Esophagus mucosa (tissue), 1 donor: ENCODE measurements at places on chromosomes 3 and 15.

GRCh38 chr3:110272525-110272924 is 799.1 kb upstream of the NECTIN3 start:
- no peak for ATAC-seq

DNA sequence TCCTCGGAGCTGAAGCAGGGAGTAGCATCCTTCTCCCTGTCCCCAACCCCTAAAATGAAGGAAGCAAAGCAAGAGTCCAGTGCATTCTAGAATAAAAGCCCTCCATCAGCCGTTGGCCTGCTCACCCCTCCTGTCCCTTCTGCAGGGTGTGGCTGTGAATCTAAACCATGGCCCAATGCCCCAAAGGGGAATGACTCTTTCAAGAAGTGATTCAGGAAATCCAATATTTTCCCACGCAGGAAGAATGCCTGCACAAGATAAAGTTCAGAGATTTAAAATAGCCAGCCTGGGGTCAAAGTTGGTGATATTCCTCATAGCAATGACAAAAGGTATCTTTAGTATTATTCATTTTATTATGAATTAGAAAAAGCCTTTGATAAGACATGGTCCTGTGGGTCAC is 38.5 kb downstream of the SLCO2A1 start:
- no peak for ATAC-seq

GRCh38 chr3:38317192-38317759 is 29.3 kb upstream of the XYLB start:
- no peak for ATAC-seq

- no peak for ATAC-seq
Observed at GRCh38 chr3:32583708-32584107, 13.1 kb upstream of the DYNC1LI1 start.

DNA sequence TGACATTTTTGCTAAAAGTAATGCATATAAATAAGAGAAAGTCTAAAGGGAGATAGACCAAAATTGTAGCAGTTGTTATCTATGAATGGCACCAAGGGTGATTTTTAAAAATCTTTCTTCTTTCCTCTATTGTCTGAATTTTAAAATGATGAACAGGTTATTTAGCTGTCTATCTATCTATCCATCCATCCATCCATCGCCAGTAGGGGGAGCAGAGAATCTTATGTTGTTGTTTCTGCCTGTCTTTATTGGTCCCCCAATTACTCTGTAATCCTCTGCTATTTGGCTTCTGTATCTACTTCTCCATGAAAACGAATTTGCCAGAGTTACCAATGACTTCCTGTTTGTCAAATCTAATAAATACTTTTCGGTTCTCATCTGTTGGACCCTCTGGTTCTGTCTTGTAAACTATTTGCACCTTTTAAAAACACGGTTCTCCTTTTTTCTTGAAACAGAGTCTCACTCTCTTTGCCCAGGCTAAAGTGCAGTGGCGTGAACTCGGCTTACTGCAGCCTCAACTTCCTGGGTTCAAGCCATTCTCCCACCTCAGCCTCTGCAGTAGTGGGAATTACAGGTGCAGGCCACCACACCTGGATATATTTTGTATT is 86.0 kb downstream of the ECT2 start:
- no peak for ATAC-seq

DNA sequence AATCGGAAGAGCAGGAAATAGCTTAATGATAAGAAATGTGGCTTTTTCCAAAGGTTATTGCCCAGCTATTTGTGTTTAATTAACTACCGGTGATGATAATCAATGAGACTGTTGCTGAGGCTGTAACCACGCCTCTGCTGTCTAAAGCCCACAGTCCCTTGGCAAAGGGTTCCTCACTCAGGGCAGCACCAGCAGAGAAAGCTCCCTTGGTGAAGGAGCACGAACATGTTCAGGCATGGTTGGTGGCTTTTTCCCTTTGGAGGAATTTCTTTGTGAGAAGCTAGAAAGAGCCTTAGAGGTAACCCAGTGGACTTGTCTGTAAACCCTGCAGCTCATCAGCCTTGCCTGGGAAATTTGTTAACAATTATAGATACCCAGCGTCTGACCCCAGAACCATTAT is 7.5 kb upstream of the ST6GAL1 start:
- ATAC-seq, result peak; percentile 56

DNA sequence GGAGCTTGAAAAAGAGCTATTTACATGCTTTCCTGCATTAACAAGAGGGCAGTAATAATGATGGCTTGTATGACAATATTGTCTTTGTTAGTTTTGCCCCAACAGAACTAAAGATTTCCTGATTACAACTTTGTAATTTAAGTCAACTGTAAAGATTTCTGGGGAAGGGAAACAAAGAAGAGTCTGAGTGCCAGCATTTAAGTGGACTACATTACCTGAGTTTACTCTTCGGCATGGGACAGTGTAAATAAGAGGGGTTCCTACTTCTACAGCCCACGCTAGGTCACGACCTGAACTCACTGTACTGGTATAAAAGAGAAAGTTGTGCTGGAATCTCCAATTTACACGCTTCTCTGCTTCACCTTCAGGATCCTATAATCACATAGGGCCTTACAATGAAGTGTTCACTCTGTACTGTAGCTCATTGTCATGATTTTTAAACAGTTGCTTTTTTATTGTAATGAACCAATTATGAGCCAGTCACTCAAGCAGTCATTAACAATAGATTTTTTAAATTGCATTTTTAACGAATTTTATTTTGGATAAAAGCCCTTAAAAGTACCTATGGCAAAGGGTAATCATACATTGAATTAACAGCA is 39.6 kb downstream of the DPH6 start:
- ATAC-seq, result no peak

- no peak for ATAC-seq
Observed at GRCh38 chr3:161914703-161915417, 418.3 kb downstream of the OTOL1 start.

GRCh38 chr3:8565376-8565775 is 63.8 kb downstream of the LMCD1 start:
- ATAC-seq, result peak; percentile 10

DNA sequence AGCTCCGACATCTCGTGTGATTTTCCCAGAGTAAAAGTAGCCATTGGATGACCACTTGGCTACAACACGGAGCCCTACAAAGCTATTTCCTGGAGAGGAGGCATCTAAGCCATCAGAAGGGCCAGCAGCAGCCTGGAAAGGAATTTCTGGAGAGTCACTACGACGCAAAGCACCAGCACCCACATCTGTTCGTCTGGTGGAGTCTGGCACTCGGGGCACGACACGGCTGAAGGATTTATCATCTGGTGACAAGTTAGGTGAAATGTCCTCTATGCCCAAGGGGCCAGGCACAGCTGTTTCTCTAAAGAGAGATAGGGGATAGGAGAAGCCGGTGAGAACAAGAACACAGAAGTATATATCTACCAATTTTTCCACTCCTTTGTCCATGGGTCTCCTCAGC is 49.5 kb downstream of the TUBGCP4 start:
- no peak for ATAC-seq

DNA sequence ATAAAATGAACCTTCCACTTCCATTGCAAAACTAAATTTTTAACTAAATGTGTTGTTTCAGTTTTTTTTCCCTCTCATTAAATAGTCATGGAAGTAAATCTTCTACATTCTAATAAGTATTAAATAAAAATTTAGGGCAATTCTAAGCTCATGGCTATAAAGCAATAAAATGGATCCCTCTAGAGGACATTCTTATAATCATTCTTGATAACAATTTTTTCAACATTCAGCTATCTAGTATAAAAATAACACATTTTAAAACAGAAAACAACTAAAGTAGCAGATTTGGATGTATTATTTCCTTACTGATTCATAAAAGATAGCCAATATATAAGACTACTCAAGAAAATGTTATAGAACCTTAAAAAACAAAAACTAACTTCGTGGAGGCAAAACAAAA is 393.1 kb downstream of the PLOD2 start:
- ATAC-seq, result no peak

DNA sequence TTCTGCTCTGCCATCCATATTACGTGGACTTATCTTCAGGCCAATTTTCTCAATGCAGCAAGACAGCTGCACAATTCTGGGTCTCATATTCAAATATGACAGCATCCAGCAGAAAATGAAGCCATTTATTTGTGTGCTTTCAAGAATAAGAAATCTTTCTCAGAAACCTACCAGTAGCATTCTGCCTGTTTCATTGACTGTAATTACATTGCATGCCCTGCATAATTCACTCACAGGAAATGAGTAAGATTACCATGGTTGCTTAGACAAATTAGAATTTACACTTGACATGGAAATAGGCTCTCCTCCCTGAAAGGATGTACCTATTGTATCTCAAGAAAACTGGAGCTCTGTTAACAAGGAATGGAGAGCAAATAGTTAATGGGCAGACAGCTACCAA is 346.6 kb upstream of the DCBLD2 start:
- no peak for ATAC-seq

DNA sequence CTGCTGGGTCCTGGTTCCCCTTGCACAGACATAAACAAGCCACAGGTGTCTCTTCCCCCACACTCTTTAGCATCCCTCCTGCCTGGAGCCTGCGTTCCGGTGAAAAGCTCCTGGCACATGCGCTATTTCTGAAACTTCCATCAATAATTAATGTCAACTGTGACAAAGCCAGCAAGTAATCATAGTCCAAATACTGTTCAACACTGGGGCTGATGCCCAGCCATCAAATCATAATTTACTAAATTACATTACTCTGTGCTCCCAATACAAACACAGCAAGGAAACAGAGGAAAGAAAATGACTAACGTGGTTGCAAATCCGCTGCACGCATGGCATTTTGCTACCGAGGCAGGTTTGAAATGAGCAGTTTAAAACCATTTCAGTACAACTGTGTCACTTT is 294.7 kb downstream of the ERC2 start:
- ATAC-seq, result no peak

DNA sequence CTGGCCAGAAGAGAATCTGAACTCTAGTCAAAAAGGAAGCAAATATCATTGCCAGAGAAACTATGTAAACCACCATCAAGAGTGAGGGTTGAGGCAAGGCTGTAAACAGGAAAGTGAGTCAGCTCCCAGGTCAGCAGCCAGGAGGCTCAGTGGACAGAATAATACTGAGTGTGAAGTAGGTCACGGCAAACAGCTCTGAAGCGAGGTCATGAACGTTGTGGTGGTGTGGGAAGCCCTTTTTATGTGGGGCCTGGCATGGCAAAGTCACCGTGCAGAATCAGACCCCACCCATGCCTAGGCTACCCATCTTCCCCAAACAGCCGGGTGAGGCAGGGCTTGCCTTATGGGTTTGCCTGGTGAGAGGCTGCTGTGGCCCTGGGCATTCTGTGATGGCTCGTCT is 43.9 kb downstream of the THBS1 start:
- ATAC-seq, result peak; percentile 75

DNA sequence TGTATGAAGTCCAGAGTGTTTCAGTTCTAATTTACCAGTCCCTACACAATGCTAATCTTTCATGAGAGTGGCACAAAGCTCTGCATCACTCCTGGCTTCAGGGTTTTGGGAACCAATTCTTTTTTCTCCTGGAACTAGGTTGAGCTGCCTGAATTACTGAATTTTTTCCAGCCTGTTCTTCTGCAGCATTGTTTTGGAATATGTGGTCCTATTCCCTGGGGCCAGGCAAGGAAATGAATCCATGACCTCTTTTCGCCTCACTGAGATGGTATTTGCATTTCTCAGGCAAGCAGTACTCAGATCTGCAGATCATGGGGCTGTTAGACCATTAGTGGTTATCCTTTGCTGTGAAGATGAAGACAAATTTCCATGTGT is 25.6 kb upstream of the GPR171 start:
- no peak for ATAC-seq

GRCh38 chr3:100260081-100260684 is 609 bp upstream of the TBC1D23 start:
- no peak for ATAC-seq

DNA sequence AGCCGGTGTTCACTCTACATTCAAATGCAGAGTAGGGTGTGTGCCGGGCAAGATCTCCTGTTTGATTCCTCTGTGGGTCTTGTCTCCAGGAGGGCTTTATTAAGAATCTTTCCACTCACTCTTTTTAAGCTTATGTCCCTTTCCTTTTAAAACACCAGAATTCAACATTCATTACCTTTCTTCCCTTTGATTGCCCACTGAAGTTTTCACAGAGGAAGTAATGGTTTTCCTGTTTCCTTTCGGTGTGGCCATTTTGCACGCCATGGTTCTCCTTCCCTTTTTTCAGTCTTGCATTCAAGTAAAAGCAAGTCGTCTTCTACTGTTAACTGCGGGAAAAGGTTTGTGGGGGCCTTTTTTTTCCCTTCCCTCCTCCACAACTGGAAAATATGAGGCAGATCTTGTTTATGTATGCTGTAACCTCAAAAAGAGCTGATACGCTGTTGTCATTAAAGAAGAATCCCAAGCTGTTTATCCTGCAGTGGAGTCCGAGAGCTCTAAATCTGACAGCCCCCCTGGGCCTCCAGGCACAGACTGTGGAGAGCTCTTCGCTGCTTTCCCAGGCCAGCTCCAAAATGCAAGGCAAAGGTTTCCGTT is 40.5 kb downstream of the FILIP1L start:
- no peak for ATAC-seq

- no peak for ATAC-seq
Observed at GRCh38 chr3:113557374-113557773, 25.0 kb downstream of the SIDT1 start.

GRCh38 chr3:187963677-187964385 is 190.1 kb upstream of the LPP start:
- peak; percentile 39 for ATAC-seq

- no peak for ATAC-seq
Observed at GRCh38 chr15:25987638-25988037, 124.5 kb upstream of the ATP10A start.

- no peak for ATAC-seq
Observed at GRCh38 chr3:46888705-46889104, 11.2 kb downstream of the PTH1R start.

DNA sequence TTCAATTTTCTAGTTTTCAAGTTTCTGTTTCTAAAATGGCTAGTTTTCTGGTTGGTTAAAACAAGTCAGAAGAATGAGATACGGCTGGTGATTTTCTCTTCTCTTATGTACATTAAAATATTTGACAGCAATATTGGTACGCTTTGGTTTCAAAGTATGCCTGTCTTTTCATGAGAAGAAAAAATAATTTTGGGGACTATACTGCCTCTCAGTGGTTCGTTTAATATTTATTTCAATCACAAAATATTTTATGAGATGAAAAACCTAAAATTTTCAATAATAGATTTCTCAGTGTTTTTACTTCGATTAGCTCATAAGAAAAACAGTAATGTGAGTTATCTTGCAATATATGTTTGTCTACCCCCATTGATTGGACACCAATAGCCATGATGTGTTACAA is 72.8 kb upstream of the AADACL2 start:
- no peak for ATAC-seq

DNA sequence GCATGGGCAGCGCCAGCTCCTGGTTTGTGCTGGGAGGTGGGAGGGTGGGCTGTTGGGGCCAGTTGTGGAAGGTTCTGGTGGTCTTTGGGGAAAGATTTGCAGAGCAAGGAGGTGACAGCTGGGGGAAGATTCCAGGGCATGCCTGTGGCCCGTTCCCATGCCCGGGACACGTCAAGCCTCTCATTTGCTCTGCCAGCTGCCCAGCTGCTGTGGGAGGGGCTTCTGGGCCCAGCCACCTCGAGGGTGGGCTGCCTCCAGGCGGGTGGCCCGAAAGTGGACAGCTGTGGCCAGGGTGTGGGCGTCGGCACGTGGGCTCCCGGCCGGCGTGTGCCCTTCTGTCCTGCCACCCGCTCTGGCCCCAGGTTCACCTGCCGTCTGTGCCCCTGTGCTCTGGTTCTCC is 17.2 kb downstream of the PLXNA1 start:
- no peak for ATAC-seq
